ENCODE measurements at places on chromosomes 5 and 9.
A peak's percentile ranks its signal among the peaks of the same experiment; 100 is the strongest.

DNA sequence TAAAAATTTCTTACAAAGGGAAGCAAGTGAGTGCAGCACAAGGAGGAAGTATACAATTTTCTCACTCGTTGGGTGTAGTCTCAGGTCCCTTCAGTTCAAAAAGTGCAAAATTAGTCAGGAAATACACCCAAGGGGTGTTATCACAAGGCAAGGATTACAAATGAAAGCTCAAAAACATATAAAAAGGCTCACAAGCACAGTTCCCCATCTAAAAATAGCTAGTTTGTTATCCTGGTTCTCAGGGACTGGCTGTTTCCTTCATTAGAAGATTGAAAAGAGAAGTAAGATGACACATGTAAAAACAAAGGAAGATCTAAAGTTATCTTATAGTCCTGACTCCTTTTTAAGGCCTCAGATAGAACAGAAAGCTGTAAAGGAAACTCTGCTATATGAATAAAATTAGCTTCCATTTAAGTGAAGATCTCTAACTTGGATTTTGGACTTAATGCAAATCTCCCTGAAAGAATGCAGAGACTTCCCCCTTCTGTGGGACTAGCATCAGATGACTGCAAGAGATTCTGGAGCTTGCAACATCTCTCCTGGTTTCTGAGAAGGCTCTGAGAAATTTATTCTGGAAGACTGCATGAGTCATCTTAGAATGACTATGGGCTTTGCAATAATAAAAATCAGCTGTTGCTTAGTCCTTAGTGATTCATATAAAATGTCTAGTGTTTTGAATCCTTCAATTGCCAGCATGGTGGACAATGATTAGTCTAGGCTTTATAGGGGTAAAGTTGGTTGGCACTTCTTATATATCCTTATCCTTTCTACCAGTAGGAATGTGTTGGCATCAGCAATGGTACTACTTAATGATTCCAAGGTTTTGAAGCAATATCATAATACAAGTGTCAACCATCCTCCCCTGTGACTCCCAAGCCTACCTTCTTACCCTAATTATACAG is 25.4 kb downstream of the DAB2 start:
- DNase-seq, result peak; percentile 41

DNA sequence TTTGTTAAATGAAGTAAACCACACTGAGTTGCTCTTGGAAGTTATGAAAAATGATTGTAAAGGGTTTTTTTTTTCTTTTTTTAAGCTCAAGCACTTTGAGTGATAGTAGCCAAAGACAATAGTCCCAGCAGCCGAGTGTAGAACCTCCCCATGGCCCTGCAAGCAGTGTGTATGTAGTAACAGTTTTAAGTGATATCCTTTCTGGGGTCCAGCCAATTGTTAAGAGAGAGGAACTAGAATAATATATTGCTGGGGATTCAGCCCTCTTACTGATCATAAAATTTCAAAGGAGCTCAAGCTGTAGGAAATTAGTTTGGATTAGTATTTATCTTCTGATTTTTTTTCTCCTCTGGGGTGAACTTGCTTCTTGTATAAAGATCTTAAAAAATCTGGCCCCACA is 43.2 kb downstream of the NPR3 start:
- no peak for DNase-seq

GRCh38 chr5:142664636-142665035 is 21.3 kb downstream of the FGF1 start:
- DNase-seq, result no peak

DNA sequence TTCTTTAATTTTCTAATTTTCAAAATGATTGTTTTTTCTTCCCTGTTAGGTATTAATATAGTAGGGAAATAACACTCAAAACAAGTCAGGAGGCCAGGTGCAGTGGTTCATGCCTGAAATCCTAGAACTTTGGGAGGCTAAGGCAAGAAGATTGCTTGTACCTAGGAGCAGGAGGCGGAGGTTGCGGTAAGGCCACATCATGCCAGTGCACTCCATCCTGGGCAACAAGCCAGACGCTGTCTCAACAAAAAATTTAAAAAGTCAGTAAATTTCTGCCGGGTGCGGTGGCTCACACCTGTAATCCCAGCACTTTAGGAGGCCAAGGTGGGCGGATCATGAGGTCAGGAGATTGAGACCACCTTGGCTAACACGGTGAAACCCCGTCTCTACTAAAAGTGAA is 10.2 kb upstream of the CDK7 start:
- no peak for DNase-seq

GRCh38 chr5:78716206-78716605 is 67.6 kb upstream of the LHFPL2 start:
- no peak for DNase-seq

DNA sequence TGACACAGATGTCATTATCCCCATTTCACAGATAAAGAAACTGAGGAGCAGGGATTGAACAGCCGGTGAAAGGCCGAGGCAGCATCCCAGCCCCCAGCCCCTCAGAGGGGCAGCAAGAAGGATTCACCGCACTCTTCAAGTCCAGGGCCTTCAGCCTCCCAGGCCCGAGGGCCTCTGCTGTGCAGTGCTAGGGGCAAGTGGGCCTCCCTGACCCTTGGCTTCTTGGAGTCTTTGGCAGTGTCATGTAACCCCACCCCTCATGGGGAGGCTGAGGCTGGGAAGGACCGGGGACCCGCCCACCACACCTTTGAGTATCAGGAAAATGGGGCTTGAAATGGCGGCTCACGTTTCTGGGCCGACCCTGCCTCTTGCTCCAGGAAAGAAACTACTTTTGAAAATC is 28.7 kb upstream of the RXRA start:
- DNase-seq, result no peak

- DNase-seq, result no peak
These were observed 243.2 kb downstream of the CACNA1B start for GRCh38 chr9:138120511-138121437.

- DNase-seq, result no peak
These were observed 88.4 kb downstream of the PTCD2 start for GRCh38 chr5:72408603-72409002.

GRCh38 chr5:172188893-172189692 is 1.1 kb upstream of the STK10 start:
- DNase-seq, result no peak
